Hepatocyte (in vitro differentiated cells): ENCODE measurements at places on chromosomes 6 and 20.

GRCh38 chr6:131914234-131914633 is 36.9 kb downstream of the CCN2 start:
- DNase-seq, result no peak

- no peak for DNase-seq
These were observed 298.1 kb upstream of the TCF21 start for GRCh38 chr6:133590814-133591213.

- DNase-seq, result no peak
These were observed 38.0 kb downstream of the CITED2 start for GRCh38 chr6:139336488-139336887.

- DNase-seq, result peak; percentile 36
These were observed 5.6 kb downstream of the TRAM2 start for GRCh38 chr6:52571099-52571755.

DNA sequence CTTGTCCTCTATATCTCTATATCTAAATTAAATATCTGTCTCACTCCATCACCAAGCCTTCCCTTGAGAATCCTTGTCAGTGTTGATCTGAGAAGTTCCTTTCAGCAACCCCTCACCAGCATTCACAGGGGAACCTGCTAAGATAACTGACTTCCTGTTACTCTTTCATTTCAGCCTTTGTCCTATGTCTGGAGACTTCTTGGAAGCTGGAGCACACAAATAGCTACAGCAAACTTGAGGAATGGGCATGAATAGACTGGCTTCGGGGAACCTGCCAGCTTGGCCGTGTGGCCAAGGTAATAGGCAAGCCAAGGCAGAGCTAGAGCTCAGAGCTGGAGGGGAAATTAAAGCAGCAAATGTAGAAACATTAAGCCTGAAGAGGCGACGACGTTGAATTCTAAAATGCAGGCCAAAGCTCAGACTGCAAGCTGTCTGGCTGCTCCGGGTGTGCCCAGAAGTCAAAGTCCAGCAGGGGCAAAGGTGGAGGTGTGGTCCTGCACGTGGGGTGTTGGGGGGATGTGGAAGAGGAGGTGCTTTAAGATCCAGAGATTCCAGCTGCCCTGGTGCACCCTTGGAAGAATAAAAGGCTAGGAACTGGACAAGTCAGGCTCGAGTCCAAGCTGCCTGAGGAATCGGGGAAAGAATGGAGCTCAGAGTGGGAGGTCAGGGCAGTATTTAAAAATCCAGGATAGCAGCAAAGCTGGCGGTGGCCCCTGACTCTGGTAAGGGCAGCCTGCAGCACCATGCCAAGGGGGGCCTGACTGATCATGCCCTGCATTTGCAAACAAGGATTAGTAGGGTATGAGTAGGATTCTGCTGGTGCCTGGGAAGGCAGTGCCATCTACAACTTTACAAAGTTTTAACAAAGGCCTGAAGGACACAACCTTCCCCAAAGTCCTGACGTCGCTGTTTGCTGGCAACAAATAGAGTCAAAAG is 185.0 kb upstream of the SGK1 start:
- peak; percentile 52 for DNase-seq

DNA sequence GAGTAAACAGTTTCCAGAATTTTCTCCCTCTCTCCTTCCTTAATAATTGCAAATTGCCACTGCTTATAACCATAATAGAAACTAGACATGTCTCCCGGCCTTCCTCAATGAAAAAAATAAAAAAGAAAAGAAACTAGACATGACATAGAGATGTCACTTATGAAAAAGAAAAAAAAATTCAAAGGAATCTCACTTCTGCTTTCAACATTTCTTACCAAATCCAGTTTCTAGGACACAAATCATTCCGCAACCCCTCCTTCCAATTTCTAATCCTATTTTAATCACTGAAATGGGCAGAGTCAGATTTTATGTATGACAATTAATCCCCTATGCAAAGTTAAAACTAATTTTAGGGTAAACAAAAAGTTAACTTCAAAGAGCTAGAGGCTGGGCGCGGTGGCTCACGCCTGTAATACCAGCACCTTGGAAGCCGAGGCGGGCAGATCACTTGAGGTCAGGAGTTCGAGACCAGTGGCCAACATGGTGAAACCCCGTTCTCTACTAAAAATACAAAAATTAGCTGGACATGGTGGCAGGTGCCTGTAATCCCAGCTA is 40.1 kb upstream of the EEF1A1 start:
- no peak for DNase-seq

GRCh38 chr6:43890197-43891062 is 120.4 kb downstream of the VEGFA start:
- no peak for DNase-seq

DNA sequence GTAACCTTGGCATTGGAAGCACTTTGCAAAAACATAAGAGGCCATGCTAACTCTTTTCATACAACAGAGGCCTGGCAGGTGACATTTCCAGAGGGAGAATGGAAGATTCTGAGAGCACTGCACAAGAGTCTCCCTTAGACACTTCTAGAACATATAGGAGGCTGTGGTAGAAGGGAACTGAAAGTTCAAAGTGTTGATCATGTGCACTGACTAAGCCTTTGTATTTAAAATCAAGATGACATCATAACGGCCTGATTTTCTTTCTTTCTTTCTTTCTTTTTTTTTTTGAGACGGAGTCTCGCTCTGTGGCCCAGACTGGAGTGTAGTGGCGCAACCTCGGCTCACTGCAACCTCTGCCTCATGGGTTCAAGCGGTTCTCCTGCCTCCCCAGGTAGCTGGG is 26.8 kb upstream of the DNAAF9 start:
- no peak for DNase-seq

DNA sequence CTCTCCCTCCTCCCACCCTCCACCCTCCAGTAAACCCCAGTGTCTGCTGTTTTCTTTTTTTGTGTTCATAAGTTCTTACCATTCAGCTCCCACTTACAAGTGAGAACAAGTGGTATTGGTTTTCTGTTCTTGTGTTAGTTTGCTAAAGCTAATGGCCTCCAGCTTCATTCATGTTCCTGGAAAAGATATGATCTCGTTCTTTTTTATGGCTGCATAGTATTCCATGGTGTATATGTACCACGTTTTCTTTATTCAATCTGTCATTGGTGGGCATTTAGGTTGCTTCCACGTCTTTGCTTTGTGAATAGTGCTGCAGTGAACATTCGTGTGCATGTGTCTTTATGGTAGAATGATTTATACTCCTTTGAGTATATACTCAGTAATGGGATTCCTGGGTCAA is 42.7 kb upstream of the KCNG1 start:
- no peak for DNase-seq
